Hepatic stellate cell (primary cell): ENCODE measurements at places on chromosomes 3 and 15.
A peak's percentile ranks its signal among the peaks of the same experiment; 100 is the strongest.

DNA sequence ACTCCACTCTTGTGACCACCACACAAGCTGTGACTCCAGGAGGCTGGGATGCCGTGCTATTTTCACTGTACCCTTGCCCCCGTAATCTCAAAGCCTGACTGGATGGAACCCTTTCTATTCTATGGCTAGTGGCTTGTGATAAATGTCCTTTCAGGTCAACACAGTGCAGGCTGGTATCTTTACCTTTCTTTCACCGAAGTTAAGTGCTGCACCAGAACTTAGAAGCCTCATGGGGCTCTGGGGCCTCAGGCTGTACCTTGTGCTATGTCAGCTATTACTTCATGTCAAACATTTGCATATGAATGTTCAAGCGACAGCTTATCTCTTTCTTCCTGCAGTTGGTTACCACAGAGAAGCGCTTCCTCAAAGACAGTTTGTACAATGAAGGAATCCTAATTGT is 66.8 kb downstream of the RPL39L start:
- no peak for DNase-seq

DNA sequence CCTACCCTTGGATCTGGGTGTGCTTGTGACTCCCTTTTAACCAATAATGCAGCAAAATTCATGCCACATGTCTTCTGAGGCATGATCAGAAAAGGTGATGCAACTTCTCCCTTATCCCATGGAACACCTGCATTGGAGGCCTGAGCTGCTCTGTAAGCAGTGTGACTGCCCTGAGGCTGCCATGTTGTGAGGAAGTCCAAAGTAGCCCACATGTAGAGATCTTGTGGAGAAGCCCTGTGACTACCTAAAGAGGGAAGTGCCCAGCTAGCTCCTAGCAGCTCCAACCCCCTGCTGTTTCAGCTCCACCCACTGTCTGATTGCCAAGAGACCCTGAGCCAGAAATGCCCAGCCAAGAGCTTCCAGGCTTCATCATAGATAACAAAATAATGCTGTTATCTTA is 6.4 kb upstream of the NR1D2 start:
- DNase-seq = no peak

DNA sequence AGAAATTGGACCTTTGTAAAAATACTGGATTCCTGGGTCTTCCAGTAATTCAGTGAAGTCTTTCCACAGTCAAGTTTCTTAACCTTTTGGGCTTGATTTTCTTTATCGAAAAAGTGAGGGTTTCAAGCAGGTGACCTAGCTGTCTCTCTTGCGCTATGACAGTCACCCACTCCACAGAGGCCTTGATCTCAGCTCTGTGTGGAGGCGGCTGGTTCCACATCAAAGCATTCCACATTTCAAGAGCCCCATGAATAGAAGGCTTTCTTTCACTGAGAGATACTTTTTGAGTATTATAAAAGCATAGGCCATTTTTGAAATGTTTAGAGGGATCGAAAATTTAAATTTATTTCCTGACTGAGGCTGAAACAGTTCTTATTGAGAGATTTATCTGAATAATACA is 43.9 kb downstream of the GABRA5 start:
- no peak for DNase-seq

GRCh38 chr15:68367992-68368391 is 64.0 kb downstream of the ITGA11 start:
- no peak for DNase-seq

- DNase-seq = peak; percentile 67
Observed at GRCh38 chr15:71115567-71116351, 488 bp downstream of the THSD4 start.

- DNase-seq = no peak
Observed at GRCh38 chr15:86444527-86444926, 364.9 kb downstream of the AGBL1 start.

GRCh38 chr15:67077641-67078215 is 12.3 kb downstream of the SMAD3 start:
- no peak for DNase-seq

DNA sequence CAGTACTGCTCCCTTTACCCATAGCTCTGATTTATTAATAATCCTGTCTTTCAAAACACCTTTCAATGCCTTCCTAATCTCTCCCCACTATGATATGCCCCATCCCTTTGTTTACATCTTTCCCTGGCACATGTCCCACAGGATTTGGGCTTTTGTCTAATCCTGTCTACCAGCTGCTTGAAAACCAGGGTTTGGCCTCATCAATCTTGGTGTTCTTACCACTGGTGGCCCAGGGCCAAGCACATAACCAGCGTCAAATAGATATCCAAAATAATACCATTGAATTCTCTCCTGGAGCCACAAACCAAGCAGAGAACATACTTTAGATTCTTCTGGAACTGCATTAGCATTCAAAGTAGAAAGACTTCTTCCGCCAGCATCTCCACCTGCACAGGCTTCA is 104.8 kb upstream of the PPP2R3A start:
- DNase-seq = no peak

DNA sequence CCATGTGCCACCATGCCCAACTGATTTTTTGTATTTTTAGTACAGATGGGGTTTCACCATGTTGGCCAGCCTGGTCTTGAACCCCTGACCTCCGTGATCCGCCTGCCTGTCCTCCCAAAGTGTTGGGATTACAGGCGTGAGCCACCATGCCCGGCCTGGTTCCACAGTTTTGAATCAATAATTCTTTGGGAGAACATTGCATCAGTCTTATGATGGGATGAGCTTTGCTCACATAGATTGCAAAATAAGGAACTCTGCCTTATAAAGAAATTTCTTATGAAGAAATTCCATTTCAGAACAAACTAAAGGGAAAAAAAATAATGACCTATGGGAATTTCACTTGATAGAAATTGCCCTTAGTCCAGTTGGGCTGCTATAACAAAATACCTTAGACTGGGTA is 15.8 kb upstream of the TMPRSS7 start:
- DNase-seq = no peak
